ENCODE measurements at places on chromosomes 7 and 10.

DNA sequence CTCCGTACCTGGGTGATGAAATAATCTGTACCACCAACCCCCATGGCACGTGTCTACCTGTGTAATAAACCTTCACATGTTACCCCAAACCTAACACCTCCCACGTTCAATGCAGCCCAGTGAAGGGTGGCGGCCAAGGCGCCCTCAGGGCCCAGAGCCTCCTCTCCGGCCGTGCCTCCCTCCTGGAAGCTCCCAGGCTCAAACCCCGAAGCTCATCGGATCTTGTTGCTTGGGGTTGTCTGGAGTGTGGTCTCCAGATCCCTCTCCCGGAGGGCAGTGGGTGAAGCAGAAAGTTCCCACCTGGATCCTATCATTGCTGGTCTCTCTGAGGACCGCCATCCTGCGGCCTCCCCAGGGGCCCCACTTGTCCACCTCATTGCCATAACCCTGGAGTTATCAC is 9.4 kb upstream of the KNDC1 start:
- no peak for DNase-seq

GRCh38 chr10:31664803-31665202 is 263.8 kb downstream of the ARHGAP12 start:
- DNase-seq = no peak

- DNase-seq = no peak
Measured at GRCh38 chr10:987620-987869, 689 bp upstream of the GTPBP4 start.

- DNase-seq = no peak
Measured at GRCh38 chr7:4267341-4268039, 414.6 kb upstream of the FOXK1 start.

GRCh38 chr10:63192826-63193225 is 59.7 kb downstream of the NRBF2 start:
- no peak for DNase-seq

DNA sequence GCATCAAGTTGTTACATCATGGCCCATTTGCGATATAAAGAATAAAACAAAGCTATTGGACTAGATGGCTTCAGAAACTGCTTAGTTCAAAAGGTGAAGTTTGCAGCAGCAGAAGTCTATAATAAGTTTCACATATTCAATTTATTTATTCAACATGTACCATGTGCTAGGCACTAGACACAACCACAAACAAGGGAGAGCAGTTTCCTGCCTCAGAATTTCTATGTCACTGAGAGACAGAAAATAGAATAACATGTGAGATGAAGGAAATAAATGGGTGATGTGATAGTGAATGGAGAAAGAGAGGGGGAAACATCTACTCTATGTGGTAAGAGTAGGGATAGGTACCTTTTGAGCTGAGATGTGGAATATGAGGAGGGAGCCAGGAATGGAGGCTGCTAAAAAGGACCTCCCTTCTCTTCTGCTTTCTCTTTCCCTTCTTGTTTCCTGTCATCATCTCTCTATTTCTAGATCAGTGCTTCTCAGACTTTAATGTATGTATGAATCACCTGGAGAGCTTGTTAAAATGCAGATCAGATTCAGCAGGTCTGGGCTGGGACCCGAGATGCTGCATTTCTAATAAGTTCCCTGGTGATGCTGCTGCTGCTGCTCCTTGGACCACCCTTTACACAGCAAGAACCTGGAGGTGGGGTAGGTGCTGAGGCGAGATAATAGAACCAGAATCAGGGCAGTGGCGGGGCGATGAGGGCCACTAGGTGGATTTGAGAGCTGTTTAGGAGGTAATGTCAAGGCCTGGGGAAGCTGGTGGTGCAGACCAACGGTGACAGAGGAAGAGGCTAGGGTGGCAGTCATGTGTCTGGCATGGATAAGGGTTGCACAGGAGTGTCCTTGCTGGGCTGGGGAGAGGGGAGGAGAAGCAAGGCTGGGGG is 13.7 kb upstream of the INMT start:
- no peak for DNase-seq

- no peak for DNase-seq
Measured at GRCh38 chr7:66187905-66188304, 17.2 kb upstream of the TPST1 start.

- DNase-seq = no peak
Measured at GRCh38 chr7:116679500-116679899, 7.5 kb downstream of the MET start.

GRCh38 chr10:32793033-32793432 is 165.0 kb downstream of the ITGB1 start:
- no peak for DNase-seq

DNA sequence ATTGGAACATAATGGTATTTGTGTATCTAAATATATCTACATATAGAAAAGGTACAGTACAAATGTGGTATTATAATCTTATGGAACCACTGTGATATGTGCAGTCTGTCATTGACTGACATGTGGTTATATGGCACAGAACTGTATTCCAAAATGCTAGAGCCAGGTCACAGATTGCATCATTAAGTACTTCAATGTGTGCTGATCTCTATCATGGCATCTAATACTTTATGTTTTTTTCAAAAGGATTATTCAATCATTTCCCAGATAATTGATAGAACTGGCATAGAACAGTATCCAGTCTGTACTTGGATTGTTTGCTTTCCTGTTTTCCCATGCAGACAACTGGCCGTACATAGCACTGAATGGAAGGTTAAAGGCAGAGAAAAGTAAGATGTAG is 662.7 kb downstream of the PARD3 start:
- no peak for DNase-seq

DNA sequence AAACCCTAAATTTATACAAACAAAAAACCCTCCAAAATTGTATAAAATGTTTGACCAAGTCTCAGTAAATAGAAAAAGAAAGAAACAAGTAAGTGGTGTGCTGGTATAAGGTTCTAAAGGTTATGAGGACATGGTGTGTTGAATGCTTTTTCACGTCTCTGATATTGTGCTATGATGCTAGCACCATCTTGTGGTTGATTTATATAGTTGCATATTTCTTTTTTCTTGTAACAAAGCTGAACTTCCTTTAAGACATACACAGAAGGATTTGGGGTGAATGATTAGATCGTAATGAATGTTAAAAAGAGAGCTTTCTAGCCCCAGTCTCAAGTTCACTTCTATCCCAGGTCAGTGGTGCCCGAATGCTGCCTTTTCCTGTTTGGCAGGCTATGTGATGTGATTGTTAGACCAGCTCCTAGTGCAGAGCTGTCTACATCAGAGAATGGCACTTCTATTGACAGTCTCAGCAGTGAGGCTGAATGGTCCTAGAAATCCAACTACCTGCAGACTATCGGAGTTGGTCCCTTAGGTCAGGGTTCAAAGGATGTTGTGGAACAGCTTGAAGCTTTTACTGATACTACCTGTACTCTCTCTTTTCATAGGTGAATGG is 25.0 kb downstream of the VTI1A start:
- no peak for DNase-seq

DNA sequence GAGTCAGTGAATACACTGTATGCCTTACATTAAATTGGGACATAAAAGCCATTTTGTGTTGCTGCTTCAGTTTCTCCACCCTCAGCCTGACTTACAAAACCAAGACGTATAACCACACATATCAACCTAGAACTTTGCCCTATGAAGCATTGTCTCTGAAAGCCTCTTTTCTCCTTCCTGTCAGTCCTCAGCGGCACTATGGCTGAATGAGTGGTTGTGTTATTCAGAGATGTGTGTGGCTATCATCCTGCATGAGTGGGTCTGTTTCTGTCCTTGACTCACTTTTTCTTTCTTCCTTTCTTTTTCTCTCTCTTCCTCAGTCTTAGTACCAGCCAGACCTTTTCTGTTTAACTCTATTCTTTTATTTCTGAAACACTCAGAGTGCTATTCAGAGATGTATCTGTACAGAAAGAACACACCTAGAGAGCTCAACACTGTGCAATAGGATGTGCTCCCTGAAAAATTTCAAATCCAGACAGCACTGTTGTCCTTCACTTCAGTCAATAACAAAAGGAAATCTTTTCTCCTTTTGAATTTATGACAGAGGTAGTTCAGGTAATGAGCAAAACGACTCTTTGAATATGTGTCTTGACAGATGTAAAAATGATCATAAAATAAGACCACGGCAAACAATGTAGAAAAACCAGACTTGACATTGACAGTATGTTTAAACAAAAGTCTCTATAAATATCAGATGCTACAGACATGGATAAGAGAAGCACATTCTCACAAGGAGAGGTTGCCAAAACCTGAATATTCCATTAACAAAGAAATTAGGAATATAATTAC is 163.3 kb upstream of the FEZF1 start:
- DNase-seq = no peak

DNA sequence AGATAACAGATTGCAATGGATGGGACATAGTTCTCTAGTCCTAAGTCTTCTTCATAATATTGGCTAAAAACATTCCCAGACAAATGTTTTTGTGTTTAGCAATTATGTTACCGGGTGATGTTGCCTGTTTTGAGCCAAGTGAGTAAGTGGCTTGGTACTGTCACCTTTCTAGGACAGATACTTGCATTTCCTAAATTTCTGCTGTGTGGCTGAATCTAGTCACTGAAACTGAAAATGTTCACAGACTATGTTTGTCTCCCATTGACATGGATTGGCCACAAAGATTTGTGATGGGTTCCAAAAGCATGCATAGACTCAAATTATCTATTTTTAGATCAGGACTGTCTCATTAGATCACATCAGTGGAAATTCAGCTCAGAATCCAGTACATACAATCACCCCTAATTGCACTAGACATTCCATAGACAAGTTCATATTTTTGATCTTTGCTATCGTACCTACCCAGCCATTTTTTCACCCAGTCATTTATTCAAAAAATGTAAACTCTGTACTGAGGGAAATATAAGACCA is 1222.1 kb upstream of the AUTS2 start:
- no peak for DNase-seq

DNA sequence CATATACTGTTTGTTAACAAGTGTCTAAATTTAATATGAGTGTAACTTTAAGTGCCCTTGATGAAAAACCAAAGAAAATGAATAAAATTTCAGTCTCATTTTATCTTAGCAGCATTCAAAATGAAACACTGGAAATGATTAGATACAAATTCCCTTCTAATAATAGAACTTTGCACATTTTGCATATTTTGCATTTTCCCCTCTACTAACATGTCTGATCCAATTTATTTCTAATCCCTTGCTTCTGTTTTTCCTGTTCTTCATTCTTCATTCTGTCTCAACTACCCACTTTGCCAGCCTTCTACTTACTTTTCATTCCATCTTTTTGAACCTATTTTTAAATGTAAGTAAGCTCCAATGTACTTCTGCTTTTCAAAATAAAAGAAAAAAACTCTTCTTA is 42.7 kb upstream of the SEMA3D start:
- DNase-seq = no peak

GRCh38 chr7:38373155-38373554 is 99.7 kb upstream of the TARP start:
- no peak for DNase-seq

DNA sequence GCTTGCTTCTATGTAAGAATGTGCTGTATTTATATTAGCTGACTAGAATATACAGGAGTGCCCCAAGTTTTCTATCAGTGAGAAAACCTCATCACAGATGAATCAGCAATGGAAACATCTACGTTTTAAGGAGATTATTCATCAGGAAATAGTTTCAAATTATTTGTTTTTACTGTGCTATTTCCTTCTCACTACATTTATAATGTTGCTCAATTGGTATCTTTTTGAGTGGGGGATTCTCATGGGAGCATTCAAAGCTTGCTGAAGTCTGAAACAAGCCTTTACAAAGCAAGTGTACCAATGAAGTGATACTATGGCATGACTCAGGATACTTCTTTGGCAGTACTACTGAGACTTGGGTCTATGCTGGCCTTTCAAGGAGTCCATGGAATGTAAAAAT is 191.1 kb upstream of the SLC26A5 start:
- no peak for DNase-seq

- DNase-seq = no peak
Measured at GRCh38 chr7:47031786-47032535, 550.0 kb downstream of the TNS3 start.

DNA sequence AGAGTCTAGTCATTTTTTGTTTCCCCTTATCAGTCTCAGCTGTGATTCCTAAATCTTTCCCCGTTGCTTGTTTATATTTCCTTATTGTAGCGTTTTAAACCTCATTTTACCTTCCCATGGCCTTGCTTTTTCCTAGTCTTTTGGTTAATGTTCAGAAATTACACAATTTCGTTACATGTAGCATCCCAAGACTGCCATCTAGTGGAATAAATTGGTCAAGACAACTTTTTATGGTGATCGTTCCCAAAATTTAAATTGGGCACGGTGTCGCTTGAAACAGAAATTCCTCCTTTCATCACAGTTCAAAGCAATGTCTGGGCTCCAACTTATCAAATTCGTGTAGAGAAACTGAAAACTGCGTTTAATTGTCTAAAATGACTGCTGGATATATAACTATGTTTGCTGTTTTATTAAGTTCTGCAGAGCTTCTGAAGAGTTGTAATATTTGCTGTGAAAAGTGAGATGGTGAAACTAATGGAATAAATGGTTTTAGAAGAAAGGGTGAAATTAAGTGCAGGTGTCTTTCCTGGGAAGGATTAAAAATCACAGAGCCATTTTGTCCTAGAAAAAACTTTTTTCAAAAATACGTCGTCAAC is 370.2 kb downstream of the PHF14 start:
- peak; percentile 22 for DNase-seq

- DNase-seq = no peak
Measured at GRCh38 chr10:45505311-45505710, 131.3 kb downstream of the ALOX5 start.

GRCh38 chr10:119368991-119369869 is 161.9 kb downstream of the GRK5 start:
- no peak for DNase-seq

DNA sequence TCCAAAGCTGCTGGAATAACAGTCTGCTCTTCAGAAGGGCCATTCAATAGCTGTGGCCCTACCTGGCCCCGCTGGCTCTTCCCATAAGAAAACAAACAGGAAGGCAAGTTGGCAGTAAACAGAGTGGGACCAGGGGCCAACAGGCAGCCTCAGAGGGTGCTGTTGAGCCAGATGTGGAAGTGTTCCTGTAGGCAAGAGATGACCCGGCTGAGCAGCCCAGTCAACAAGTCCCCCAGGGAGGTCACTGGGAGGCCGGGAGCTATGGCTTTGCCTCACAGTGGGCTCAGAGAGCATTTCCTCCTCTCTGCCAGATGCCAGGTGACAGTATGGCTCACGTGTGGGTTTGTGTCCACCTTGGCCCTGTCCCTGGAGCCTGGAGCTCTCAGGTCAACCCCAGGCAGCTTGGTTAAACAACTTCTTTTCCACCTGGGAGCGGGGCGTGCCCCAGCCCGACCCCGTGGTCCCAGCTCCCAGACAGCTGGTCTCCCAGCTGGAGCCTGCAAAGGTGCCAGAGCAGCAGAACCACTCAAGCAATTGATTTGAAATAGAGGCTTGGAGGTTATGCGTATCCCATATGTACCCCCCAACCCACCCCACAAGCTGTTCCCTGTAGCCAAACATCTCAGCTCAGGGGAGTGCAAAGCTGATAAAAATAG is 33.8 kb upstream of the LOXL4 start:
- no peak for DNase-seq
